NCI-H146 (cell line): ENCODE measurements at places on chromosomes 1 and 21.

- DNase-seq, result no peak
These were observed 27.9 kb upstream of the AGO1 start for GRCh38 chr1:35854989-35855700.

GRCh38 chr1:18198260-18198659, 90.7 kb downstream of the IGSF21 start:
- no peak for DNase-seq

DNA sequence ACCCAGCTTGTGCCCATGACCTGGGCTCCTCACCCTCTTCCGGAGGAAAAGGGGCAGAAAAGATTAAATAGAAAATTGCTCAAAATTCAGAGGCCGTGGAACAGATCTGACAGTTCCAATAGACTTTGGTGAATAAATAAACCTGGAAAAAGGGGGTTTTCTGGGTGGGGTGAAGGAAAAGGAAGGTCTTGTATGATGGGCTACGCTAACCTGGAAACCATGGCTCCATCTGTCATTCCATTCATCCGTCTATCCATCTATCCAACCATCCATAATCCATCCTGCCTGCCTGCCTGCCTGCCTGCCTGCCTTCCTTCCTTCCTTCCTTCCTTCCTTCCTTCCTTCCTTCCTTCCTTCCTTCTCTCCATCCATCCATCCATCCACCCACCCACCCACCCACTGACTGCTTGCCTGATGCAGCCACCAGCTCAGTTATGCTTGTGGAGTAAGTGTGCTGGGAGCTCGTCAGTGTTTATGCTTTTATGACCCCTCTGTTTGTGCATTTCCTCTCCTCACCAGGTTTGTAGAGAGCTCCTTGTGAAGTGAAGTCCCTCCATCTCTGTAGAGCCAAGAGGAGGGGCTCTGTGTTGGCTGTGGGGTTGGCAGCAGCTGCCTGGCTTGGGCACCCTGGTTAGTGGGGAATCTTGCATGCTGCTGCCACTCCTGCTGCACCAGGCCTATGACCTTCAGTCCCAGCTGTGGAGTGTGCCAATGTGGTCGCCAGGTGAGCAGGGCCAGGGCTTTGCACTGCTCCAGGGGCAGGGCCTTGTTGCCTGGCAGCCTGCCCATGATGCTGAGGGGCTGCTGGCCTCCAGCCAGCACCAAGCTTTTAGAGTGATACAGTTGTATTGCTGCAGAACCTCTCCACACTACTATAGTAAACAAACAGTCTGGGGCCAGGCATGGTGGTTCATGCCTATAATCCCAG, 16.0 kb upstream of the POU3F1 start:
- peak; percentile 64 for DNase-seq

- no peak for DNase-seq
These were observed 499.6 kb upstream of the C1orf87 start for GRCh38 chr1:60573121-60573520.

- DNase-seq, result no peak
These were observed 155.1 kb downstream of the SIPA1L2 start for GRCh38 chr1:232474826-232475225.

- no peak for DNase-seq
These were observed 505.2 kb downstream of the SMYD3 start for GRCh38 chr1:246001837-246002230.

DNA sequence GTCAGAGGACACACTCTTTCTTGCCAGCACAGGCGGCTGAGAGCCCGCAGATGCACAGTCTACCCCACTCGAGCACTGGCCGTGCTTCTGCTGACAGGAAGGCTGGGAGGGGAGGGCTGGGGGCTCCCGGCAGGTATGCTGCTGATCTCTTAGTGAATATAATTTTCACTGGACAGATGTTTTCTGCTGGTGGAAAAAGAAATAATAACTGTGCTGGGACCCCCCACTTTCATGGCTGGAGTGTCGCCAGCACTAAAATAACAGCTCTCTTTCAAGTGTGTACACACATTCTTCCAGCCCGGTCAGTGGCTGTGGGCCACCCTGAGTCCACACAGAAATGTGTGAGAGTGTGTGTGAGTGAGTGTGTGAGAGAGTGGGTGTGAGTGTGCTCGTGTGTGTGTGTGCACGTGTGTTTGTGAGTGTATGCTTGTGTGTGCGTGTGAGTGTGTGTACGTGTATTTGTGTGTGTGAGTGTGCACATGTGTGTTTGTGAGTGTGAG, 167.7 kb upstream of the USP24 start:
- DNase-seq, result no peak
